ENCODE measurements at places on chromosomes 5 and 9.
A peak's percentile ranks its signal among the peaks of the same experiment; 100 is the strongest.

DNA sequence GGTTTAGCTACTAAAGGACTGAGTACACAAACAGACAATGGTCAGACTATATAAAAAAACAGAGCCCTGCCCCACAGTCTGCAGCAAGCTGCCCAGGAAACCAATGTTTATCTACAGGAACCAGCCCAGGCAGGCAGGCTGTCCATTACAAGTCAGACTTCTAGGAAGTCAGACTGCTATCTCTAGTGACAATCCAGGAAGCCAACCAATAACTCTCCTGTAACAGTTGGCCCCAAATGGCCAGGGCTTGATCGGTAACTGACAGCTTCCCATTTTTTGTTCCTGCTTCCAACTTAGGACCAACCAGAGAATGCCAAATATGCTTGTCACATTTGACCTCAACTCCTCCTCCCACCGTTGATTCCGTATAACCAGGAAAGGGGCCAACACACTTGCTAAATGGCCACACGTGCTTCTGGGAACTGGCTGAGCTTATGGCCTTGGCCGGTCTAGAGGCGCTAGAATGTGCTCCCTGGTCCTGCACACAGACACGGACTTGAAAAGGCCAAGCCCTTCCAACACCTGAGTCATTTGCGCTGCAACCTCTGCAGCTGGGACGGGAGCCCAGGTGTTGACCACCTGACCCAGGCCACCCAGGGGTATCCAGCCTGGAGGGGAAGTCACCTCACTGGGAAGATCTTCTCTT, 79.6 kb upstream of the CDK20 start:
- DNase-seq = no peak

DNA sequence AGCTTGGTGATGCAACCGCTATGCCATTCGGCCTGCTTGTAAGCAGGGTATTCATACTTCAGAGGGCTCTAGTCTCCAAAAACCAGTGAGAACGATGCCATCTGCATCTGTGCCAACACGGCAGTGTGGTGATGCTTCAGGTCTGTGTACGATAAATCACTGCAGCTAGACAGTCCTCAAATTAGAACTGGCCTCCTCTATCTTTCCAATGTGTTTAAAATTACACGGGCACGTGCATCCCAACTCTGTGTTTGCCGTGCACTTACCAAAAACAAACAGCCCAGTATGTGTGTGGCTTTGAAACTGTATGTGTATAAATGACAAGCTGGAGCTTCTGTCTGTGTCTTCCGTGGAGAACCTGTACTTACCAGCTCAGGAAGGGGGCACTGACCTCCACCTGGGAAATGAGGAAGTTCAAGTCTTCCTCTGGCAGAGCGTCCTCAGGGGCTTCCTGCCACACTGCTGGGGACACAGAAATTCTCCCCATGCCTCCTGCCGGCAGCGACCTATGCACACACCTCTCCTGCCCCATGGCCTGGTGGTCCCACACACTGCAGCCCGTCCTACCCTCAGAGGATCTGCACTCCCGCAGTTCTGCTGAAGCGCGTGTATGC, 12.3 kb downstream of the MED10 start:
- no peak for DNase-seq

DNA sequence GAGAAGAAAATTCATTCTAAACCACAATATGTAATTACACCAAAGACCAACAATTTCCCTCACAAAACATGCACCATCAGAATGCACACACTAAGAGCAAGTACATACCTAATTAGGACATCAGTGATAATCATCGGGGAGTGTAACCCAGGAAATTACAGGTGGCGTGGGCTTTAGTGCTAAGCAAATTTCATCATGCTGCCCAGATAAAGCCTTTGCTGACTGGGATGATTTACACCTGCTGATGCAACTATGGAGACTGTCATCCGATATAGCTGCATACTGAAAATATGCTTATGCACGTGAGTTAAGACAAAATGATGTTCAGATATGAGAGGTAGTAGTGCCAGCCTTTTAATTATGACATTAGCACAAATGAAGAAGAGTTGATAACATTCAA, 123.2 kb downstream of the DCP2 start:
- DNase-seq = no peak

- peak; percentile 76 for DNase-seq
Measured at GRCh38 chr9:106862821-106863720, at the start of gene ZNF462. Gene ZNF462 (plus strand): TSS chr9:106863166. CDS start chr9:106923384, 60,218 bp downstream.

- DNase-seq = peak; percentile 82
Measured at GRCh38 chr5:149636861-149637246, 55.6 kb downstream of the ARHGEF37 start.

DNA sequence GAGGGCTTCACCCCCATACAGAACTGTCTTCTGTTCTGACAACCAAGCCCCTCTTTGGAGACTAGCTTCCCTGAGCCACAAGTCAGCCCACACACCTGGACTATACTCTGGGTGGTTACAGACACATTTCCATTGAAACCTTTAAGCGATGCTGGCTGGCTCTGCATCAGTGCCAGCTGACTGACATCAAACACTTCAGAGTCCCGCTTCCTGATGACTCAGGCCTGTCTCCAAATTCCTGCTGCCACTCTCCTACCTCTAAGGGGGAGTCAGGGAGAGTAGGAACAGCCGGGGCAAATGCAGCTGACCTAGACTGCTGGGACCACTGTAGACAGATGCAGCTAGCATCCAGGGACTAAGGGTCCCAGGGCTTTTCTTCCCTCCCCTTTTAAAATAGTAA, 59.4 kb downstream of the SIL1 start:
- peak; percentile 59 for DNase-seq

DNA sequence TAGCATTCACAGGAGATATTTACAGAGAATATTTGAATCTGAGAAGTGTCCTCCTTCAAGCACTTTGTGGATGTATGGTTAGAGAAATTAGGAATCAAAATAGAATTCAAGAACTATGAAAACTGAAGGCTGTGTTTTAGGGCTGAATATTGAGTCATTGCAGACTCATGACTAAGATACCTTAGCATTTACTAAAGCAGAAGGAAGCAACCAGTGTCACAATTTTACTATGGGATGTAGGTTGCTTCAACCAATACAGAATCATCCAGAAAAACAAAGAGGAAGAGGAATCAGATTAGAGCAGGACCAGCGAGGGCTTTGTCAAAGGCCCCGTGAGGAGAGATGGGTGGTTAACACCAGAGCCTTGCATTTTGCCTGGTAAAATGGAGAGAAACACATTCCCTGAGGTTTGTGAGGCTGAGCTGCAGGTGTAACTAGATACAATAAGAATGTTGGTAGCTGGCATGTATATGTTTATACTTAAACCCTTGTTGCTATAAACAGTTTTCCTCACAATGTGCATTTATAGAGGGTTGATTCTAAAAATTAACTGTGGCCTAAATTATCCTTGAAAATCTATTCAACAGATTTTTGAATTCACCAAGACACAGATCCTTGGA, 518.1 kb downstream of the AGTPBP1 start:
- peak; percentile 18 for DNase-seq

DNA sequence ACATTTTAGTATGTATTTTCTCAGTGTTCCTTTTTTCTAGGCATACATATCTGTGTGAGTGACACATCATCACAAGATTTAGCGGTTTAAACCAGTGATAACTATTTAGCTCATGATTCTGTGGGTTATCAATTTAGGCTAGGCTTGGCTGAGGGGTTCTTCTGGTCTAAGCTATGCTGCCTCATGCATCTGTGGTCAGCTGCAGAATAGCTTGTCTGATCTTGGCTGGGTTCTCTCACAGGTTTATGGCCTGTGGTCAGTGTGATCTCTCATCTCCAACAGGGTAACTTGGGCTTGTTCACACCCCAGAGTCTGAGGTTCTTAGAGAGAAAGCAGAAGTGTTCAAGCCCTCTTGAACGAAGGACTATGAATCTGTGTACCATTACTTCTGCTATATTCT, 363.3 kb downstream of the KDM4C start:
- no peak for DNase-seq

DNA sequence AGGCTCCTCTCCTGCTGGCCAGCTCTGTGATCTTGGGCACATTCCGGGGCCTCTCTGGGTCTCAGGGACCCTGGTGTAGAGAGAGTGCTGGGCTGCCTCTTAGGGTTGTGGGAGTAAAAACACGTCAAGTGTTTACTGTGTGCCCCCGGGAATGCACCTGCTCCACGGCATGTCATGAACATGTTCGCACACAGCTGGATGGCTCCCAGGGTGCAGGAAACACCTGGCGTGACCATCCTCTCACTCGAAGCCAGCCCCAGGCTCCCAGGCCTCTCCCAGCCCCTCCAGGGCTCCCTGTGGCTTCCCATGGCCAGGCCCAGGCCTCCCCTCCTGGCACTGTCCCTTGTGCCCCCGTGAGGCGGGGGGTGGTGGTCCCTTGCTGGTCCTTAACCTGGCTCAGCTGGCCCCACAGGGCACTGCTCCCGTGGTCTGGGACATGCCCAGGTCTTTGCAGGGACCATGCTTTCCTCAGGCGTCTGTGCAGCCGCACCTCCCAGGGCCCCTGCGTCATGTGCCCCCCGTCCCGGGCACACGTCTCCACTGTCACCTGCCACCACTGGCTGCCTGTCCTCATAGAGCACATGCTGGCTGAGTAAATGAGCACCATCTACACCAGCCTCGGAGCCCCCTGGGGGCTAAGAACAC, 44.9 kb downstream of the SLC6A3 start:
- DNase-seq = no peak

- DNase-seq = peak; percentile 53
Measured at GRCh38 chr5:159286420-159287035, 23.4 kb downstream of the UBLCP1 start.

GRCh38 chr5:150758203-150758530, 650 bp downstream of the DCTN4 start:
- DNase-seq = no peak

GRCh38 chr5:82594097-82594496, 315.9 kb upstream of the RPS23 start:
- no peak for DNase-seq

DNA sequence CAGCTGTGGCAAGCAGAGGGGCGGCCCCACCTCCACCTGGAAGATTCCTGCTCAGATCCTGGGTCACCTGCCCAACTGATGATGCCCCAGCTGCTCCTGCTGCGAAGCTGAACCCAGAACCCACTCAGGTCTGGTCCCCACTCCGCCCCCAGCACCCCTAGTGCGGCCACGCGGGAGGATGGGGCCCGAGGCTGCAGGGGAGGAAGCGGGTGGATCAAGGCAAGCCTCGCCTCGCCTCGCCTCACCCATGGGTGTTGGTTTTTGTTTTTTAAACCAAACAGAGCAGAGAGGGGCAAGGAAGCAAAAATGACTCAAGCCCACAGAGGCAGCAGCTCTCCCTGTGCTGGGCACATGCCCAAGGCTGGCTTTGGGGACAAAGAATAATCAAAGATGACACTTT, 23.2 kb downstream of the ABO start:
- no peak for DNase-seq

DNA sequence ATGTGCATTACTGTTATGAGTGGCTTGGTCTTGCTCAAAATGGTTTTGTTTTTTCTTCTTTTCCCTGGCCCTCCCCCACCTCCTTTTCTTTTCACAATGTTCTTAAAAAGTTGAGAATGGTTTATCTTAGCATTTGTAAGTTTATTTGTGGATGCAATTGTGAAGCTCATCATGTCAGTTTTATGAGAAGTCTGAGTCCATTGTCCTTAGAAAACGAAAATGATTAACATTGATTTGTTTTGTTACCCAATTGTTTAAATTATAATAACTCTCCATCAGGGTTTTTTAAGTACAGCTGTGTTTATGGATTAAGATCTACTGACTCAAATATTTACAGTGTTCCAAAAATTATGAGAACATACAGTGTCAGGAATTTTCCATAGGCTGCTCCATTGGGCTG, 511.3 kb upstream of the PAPPA start:
- DNase-seq = no peak

DNA sequence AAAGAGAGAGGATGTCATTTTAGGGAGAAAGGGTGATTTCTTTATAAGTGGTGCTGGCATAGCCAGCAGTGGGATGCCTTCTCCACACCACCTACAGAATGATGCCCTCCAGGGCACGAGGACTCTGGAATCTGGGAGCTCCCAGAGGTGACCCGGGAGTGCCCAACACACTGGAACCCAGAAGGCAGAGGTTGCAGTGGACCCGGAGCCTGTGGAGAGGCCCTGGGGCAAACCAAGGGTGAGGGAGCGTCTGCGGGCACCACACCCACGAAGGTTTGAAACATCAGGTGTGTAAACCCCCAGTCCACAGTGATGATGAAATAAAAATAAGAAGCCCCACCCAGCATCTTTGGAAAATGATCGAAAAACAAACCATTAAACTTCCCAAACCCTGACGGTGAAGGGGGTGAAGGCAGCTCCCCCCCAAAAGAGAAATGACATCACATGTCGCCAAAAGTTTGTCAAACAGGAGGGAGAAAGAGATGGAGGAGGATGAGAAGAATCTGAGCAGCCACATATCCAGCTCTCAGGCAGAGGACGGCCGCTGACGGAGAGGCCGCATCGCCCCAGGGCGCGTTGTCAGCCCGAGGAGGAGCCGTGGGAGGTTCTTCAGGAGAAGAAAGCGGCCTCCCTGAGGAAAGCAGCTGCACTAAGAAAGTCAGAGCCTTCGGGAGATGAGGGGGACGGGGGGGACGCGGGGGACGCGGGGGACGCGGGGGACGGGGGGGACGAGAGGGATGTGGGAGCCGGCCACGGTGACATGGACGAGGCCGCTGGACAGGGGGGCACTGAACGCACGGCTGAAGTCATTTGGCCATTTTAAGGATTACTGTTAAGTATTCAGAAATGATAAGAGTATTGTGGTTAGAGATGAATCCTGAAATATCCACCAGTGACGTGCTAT, 43.1 kb upstream of the NSMF start:
- DNase-seq = peak; percentile 21

GRCh38 chr5:177195307-177195952, 61.9 kb downstream of the NSD1 start:
- DNase-seq = peak; percentile 56

- DNase-seq = no peak
Measured at GRCh38 chr5:120072068-120072761, 391.9 kb upstream of the PRR16 start.

GRCh38 chr5:29351170-29351569, 1842.3 kb upstream of the CDH6 start:
- no peak for DNase-seq

DNA sequence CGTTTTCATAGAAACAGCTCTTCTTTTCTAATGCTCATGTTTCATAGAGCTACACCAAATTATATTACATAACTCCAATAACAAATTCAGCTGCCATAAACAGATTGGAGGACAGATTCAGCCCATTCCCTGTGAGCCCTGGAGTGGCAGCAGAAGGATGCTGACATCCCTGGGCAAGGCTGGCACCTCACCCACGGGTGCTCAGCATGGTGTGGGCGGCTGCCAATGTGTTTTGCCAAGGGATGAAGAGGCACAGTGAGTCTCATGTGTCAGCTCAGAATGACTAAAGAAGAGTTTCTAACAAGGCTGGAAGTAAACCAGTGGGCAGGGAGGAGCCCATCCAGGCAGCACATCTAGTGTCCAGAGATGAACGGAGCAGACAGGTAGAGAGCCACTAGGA, 127.1 kb upstream of the ICE1 start:
- DNase-seq = no peak

Measured in ELR (cell line).